Left renal cortex interstitium (tissue), 4 donors: ENCODE measurements at places on chromosomes 3 and 15. TPM values are rescaled to one million over a fixed set of nuclear protein-coding genes. Genes with fewer than 3 reads are reported as not detected.
A peak's percentile ranks its signal among the peaks of the same experiment; 100 is the strongest.

Gene SLC4A7
- polyA plus RNA-seq, result 20.8 TPM

Gene TGFBR2
- 108 TPM for polyA plus RNA-seq

Gene CYP1A1
- 0.20 TPM for polyA plus RNA-seq

Gene CSPG4
- 8.7 TPM for polyA plus RNA-seq

Gene SHISA5
- 132 TPM for polyA plus RNA-seq

Gene GXYLT2
- 13.2 TPM for polyA plus RNA-seq

GRCh38 chr3:46321461-46322104 lies 32.3 kb upstream of the CCR2 start:
- DNase-seq, result no peak

- DNase-seq, result no peak
Observed at GRCh38 chr3:195186041-195186709, 84.8 kb downstream of the XXYLT1 start.

- no peak for DNase-seq
Observed at GRCh38 chr3:122355612-122356011, 27.4 kb downstream of the MIX23 start.

GRCh38 chr3:174438501-174439145 lies 420.5 kb upstream of the NAALADL2 start:
- DNase-seq, result peak; percentile 12

DNA sequence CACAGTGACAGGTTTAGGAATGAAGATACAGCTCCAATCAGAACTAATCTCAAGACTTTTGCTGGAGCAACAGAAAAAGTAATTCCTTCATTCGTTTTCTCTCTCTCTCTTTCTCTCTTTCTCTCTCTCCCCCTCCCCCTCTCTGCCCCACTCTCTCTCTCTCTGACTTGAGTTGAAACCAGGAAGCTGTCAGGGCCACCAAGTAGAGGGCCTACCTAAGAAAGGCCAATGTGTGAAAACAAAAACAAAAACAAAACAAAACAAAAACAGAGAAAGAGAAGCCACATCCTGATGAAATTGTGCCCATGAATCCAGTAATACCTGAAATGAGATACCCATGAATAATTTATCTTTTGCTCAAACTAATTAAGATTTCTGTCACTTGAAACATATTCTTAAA lies 72.9 kb downstream of the ATP8B4 start:
- DNase-seq, result no peak

GRCh38 chr3:13496879-13497278 lies 16.8 kb downstream of the HDAC11 start:
- DNase-seq, result no peak

- DNase-seq, result no peak
Observed at GRCh38 chr15:69722924-69723323, 270.3 kb downstream of the RPLP1 start.

DNA sequence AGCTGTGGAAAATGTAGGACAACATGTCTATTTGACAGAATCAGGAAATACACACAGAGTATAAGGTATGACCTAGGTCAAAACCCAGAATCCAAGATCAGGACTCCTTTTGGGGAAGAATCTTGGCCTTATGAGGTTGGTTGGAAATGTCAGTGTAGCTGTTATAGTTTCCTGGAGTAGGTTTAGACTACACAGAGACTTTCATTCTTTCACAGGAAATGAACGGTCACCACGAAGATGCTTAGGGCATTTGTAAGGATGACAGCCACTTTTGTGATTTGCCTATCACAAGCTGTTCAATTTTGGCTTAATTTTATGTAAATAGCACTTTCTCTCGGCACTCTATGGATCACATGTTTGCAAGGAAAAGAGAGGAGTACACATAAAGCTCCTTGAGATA lies 18.6 kb upstream of the ZBTB20 start:
- no peak for DNase-seq
